ENCODE measurements at places on chromosomes 3 and 15. TPM values are rescaled to one million over a fixed set of nuclear protein-coding genes. Genes with fewer than 3 reads are reported as not detected.

DNA sequence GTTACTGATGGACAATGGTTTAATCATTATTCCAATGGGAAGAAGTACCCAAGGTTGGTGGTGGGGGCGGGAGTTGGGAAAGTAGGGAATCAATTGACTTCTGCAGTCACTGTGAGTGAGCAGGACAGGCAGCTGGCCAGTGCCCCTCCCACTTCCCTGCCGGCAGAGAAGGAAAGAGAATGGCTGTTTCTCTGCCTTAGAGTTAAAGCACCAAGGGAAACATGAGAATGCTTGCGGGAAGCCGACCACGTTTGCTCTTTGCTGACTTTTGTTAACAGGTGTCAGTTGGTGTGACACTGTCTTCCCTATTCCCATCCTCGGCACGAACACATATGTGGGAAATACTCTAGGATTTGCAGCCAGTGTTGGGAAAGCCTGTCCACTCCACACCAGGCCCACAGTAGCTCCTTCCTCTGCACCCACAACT, 33.5 kb upstream of the MFSD1 start:
- no peak for DNase-seq

GRCh38 chr3:50174947-50175524, 16.4 kb upstream of the GNAT1 start:
- DNase-seq, result no peak

GRCh38 chr3:73485877-73486330, 138.8 kb downstream of the PDZRN3 start:
- no peak for DNase-seq

- DNase-seq, result no peak
These were observed 19.0 kb upstream of the DMXL2 start for GRCh38 chr15:51641490-51642130.

DNA sequence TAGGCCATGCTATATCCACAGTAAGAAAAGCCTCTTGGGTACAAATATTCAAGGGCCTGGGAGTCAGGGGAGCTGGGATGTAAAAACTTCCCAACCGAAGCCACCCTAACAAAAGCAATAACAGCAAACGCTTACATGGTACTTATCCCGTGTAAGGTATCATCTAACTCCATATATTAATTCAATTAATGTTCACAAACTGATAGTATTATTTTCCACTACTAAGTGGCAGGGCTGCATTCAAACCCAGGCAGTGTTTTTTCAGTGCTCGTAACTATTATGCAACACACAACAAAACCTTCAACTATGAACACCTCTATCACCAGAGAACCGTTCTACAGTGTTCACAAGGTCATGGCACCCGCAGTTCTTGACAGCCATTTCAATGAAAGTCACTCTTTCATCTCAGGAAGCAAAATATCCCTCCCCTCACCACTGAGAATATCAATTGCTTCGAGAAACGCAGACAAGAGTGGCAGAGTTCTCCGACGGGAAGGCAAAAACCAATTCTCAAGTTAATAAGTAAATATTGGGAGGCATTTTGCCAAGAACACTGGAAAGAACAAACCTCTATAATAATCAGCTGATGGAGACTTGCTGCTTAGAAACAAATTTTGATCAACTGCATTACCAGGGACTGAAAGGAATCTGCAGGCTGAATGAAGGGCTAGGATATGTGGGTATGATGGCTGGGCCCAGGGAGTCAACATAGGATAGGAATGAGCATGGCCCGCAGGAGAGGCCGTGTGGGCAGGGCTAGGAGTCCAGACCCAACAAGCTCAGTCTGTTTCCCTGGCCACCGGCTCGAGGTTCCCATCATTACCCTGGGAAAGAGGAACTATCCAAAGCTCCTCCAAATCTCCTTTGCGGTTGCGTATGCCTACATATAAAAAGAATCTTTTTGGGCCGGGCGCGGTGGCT, 72.3 kb downstream of the XXYLT1 start:
- DNase-seq, result no peak

- no peak for DNase-seq
These were observed 455.8 kb upstream of the WNT5A start for GRCh38 chr3:55942868-55943267.

- no peak for DNase-seq
These were observed 544.1 kb downstream of the TUSC7 start for GRCh38 chr3:117253636-117254035.

Gene SCN11A
- polyA plus RNA-seq, result 2.5 TPM

Gene CHMP2B
- polyA plus RNA-seq, result 23.4 TPM

Gene PRKCD
- 6.9 TPM for polyA plus RNA-seq

Gene ZWILCH
- 13.4 TPM for polyA plus RNA-seq

Gene CHRM5
- polyA plus RNA-seq, result not detected

Gene ANO10
- polyA plus RNA-seq, result 14.6 TPM

Gene ZIC1
- polyA plus RNA-seq, result 24.8 TPM

Gene NUP210
- 8.7 TPM for polyA plus RNA-seq

Gene STAC
- 40.1 TPM for polyA plus RNA-seq

Gene ARPP19
- 64.8 TPM for polyA plus RNA-seq

All from forelimb muscle (tissue), 1 donor.